Naive B cell (primary cell): ENCODE measurements at places on chromosomes 6 and 20. TPM values are rescaled to one million over a fixed set of nuclear protein-coding genes. Genes with fewer than 3 reads are reported as not detected.

DNA sequence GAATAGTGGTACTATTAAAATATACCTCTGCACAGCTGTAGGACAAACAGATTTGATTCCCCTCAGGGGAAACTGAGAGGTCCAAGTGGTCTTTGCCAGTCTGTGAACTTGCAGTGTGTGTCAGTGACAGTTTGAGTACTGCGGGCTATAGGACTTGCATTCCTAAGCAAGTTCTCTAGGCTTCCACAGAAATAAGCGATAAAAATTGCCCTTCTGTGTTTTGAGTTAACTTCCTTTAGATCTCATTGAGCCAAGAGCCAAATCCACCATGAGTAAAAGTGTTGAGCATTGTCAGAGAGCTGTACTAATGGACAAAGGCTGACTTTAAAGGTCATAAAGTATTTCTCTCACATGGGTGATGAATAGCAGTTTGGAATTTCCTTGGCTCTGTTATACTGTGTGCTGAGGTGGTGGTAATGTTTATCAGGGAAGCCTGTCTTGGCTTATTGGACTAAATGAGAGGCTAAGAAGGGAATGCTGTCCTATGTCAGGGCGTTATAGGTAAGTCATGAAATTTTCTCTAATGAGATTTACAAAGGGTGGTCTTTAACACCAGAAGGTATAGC, 122.6 kb upstream of the MAP3K7 start:
- H3K27ac ChIP-seq, result no peak overlapping the region
- H3K4me3 ChIP-seq, result no peak overlapping the region
- H3K27me3 ChIP-seq, result peaks cover 13% of the 10 kb centered on the region
- H3K36me3 ChIP-seq, result no peaks in the 10 kb centered on the region

The ESR1 gene
- polyA plus RNA-seq, result not detected

The KCNK5 gene
- not detected for polyA plus RNA-seq

The BAK1 gene
- polyA plus RNA-seq, result 11.7 TPM

- peaks cover 27% of the 10 kb centered on the region for H3K4me1 ChIP-seq
- peak overlapping the region; percentile 27 for H3K4me3 ChIP-seq
- peak; percentile 19 for DNase-seq
- no peak overlapping the region for H3K27ac ChIP-seq
- H3K36me3 ChIP-seq, result no peaks in the 10 kb centered on the region
Observed at GRCh38 chr6:135179920-135180541, 1.1 kb upstream of the MYB start.

DNA sequence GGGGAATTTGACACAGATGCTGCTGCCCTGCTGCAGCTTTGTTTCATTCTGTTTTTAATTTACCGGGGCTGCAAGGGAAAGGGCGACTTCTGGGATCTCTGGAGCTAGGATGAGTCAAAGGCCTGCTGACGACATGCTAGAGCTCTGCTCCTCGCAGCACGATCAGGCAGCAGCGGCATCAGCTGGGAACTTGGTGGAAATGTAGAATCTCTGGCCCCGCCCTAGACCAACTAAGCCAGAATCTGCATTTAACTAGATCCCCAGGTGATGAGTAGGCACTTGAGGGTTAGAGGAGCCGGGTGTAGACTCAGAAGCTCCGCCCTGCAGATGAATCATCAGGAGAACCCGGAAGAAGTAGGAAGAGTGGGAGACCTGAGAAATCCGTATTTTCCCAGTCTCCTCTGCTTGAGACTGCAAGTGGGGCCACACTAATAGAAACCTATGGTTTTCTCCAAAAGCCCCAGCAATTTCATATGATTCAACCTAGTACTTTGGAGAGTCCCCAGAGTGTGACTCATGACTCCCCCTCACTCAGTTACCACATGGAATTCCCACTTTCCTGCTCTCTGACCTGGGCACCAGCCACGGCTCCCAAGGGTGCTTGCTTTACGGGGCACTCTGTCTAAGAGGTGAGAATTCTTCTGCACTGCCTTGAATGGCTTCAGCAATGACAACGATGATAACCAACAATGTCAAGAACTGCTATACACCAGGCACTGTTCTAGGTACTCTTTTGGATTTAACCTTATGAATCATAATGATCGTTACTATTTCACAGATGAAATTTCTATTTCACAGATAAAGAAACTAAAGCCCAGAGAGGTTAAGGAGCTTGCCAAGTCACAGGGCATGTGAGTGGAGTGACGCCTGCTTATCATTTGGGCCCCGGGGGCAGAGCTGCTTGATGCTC, 18.1 kb downstream of the TUBB2B start:
- H3K4me1 ChIP-seq, result peaks cover 6% of the 10 kb centered on the region
- no peak overlapping the region for H3K4me3 ChIP-seq
- DNase-seq, result no peak
- H3K27me3 ChIP-seq, result peaks cover 58% of the 10 kb centered on the region

GRCh38 chr6:6699741-6700367, 111.3 kb downstream of the LY86 start:
- no peak for DNase-seq
- H3K36me3 ChIP-seq, result no peaks in the 10 kb centered on the region
- no peaks in the 10 kb centered on the region for H3K4me1 ChIP-seq
- no peak overlapping the region for H3K4me3 ChIP-seq
- no peak overlapping the region for H3K27ac ChIP-seq

DNA sequence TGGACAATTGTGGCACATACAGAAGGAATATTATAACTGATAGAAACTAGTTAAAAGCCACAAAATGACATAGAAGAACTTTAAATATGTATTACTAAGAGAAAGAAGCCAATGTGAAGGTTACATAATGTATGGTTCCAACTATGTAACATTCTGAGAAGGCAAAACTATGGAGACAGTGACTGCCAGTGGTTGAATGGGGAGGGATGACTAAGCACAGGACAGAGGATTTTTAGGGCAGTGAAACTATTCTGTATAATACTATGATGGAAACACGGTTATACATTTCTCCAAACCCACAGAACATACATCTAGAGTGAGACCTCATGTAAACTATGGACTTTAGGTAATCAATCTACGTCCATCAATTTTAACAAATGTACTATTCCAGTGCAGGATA, 22.4 kb downstream of the SYNCRIP start:
- H3K4me1 ChIP-seq, result peaks cover 19% of the 10 kb centered on the region
- H3K27me3 ChIP-seq, result no peaks in the 10 kb centered on the region
- no peak overlapping the region for H3K4me3 ChIP-seq
- no peak for DNase-seq
- peaks cover 39% of the 10 kb centered on the region for H3K36me3 ChIP-seq

GRCh38 chr20:10505827-10506226, 70.7 kb downstream of the SLX4IP start:
- H3K4me1 ChIP-seq, result peaks cover 26% of the 10 kb centered on the region
- no peaks in the 10 kb centered on the region for H3K27me3 ChIP-seq
- no peak for DNase-seq

The PPP1R10 gene
- polyA plus RNA-seq, result 27.8 TPM

The OTOR gene
- not detected for polyA plus RNA-seq

The HLA-DQB1 gene
- polyA plus RNA-seq, result 2,258 TPM

- H3K36me3 ChIP-seq, result no peaks in the 10 kb centered on the region
- no peaks in the 10 kb centered on the region for H3K4me1 ChIP-seq
- peaks cover 11% of the 10 kb centered on the region for H3K27me3 ChIP-seq
- H3K4me3 ChIP-seq, result no peak overlapping the region
Observed at GRCh38 chr6:148529010-148529409, 186.4 kb downstream of the SASH1 start.

DNA sequence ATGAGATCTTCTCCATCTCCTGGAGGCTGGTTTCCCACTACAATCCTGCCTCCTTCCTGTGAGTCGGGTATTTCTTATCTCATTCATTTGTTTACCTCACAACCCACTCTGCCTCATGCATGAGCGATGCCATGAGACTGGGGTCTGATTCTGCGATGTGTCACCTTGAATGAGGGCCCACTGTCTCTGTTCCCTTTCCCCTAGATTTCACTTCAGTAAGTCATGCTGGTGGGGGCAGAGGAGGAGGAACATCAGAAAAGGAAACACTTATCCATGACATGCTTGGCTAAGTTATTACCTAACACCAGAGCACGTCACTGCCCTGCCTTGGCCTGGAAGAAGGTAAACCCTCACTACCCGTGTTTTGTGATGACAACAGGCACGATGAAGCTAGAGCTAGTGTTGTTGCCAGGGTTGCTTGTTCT, 337.4 kb upstream of the PRDM1 start:
- no peaks in the 10 kb centered on the region for H3K36me3 ChIP-seq
- no peak for DNase-seq

- H3K27me3 ChIP-seq, result no peaks in the 10 kb centered on the region
- H3K4me3 ChIP-seq, result no peak overlapping the region
- H3K27ac ChIP-seq, result no peak overlapping the region
- DNase-seq, result no peak
- H3K4me1 ChIP-seq, result no peaks in the 10 kb centered on the region
Observed at GRCh38 chr6:51812231-51812630, 275.2 kb downstream of the PKHD1 start.

The RHAG gene
- polyA plus RNA-seq, result not detected

GRCh38 chr6:9848094-9848493, 566.8 kb downstream of the TFAP2A start:
- H3K36me3 ChIP-seq, result no peaks in the 10 kb centered on the region
- H3K27ac ChIP-seq, result no peak overlapping the region
- no peaks in the 10 kb centered on the region for H3K27me3 ChIP-seq
- H3K4me1 ChIP-seq, result no peaks in the 10 kb centered on the region

GRCh38 chr6:20791074-20791473, 256.8 kb downstream of the CDKAL1 start:
- H3K36me3 ChIP-seq, result peaks cover under 1% of the 10 kb centered on the region
- no peaks in the 10 kb centered on the region for H3K27me3 ChIP-seq
- H3K4me3 ChIP-seq, result no peak overlapping the region
- H3K27ac ChIP-seq, result no peak overlapping the region

The ANKRD66 gene
- not detected for polyA plus RNA-seq

DNA sequence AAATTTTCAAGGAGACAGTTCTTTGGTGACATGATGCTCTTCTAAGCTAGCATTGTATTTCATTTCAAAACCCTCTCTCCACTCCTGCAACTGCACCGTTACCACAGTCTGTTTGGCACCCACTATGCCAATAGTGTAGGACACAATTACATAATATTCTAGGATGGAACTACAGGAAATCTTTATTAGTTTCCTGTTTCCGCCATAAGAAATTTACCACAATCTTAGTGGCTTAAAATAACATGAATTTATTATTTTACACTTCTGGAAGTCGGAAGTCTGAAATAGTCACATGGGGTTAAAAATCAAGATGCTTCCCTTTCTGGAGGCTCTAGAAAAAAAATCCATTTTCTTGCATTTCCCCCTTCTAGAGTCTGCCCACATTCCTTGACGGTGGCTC, 733.1 kb downstream of the HDGFL1 start:
- no peak overlapping the region for H3K4me3 ChIP-seq
- H3K27ac ChIP-seq, result no peak overlapping the region
- no peaks in the 10 kb centered on the region for H3K4me1 ChIP-seq

The IFNGR1 gene
- polyA plus RNA-seq, result 70.4 TPM

DNA sequence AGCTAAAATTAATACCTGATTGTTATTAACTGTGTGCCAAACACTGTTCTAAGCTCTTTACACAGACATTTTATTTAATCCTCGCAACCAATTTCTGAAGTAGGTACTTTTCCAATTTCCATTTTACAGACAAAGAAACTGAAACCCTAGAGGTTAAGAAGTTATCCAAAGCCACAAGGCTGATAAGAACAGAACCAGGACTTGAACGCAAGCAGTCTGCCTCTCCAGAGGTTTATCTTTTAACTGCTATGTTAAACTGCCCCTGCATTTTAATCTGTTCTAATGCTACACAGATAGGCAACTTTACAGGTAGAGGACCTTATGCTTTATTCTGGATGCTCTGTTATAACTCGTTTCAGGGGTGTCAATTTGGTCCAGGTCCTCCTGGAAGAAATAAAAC, 118.2 kb downstream of the SLC16A10 start:
- H3K4me3 ChIP-seq, result no peak overlapping the region
- peaks cover 17% of the 10 kb centered on the region for H3K4me1 ChIP-seq
- H3K36me3 ChIP-seq, result no peaks in the 10 kb centered on the region
- DNase-seq, result no peak
- H3K27me3 ChIP-seq, result no peaks in the 10 kb centered on the region
- H3K27ac ChIP-seq, result no peak overlapping the region

The CLVS2 gene
- not detected for polyA plus RNA-seq

The SMOC2 gene
- 0.12 TPM for polyA plus RNA-seq

The PAK5 gene
- not detected for polyA plus RNA-seq

The BTBD3 gene
- polyA plus RNA-seq, result 2.2 TPM

The PYGB gene
- 16.4 TPM for polyA plus RNA-seq

The FOXF2 gene
- not detected for polyA plus RNA-seq

DNA sequence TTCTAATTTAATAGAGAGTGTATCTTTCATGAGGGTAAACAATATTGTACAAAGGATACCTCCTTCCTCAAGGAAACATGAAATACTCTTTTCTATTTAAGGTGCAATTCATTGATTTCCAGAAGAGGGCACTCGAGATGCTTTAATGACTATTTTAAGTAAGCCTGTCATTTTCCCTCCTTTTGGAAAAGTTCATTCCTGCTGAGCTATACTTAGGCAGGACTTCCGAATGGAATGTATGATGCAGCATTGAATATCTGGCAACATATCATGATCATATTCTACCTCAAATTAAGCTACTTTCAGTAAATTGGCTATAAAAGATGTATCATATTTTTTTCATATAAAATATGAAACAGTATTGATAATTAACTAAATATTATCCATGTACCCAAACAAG, 5.0 kb downstream of the DST start:
- DNase-seq, result no peak
- H3K27me3 ChIP-seq, result peaks cover 3% of the 10 kb centered on the region
- H3K4me3 ChIP-seq, result no peak overlapping the region

- H3K4me3 ChIP-seq, result no peak overlapping the region
- H3K4me1 ChIP-seq, result peaks cover 9% of the 10 kb centered on the region
- DNase-seq, result no peak
- H3K36me3 ChIP-seq, result peaks cover 7% of the 10 kb centered on the region
- H3K27me3 ChIP-seq, result peaks cover 83% of the 10 kb centered on the region
Observed at GRCh38 chr6:99618649-99619408, 12.2 kb downstream of the PRDM13 start.

GRCh38 chr20:40760399-40760798, 71.4 kb upstream of the MAFB start:
- no peaks in the 10 kb centered on the region for H3K36me3 ChIP-seq
- H3K27me3 ChIP-seq, result peaks cover 23% of the 10 kb centered on the region
- no peak overlapping the region for H3K4me3 ChIP-seq

GRCh38 chr6:98295515-98296175, 538.7 kb upstream of the POU3F2 start:
- no peaks in the 10 kb centered on the region for H3K36me3 ChIP-seq
- H3K27me3 ChIP-seq, result no peaks in the 10 kb centered on the region
- no peak for DNase-seq
- no peaks in the 10 kb centered on the region for H3K4me1 ChIP-seq

GRCh38 chr20:1174787-1175186, 10.0 kb downstream of the TMEM74B start:
- H3K4me1 ChIP-seq, result peaks cover 4% of the 10 kb centered on the region
- peaks cover 15% of the 10 kb centered on the region for H3K36me3 ChIP-seq
- no peak overlapping the region for H3K27ac ChIP-seq

GRCh38 chr6:34189806-34190503, 44.1 kb upstream of the GRM4 start:
- H3K27me3 ChIP-seq, result no peaks in the 10 kb centered on the region
- no peaks in the 10 kb centered on the region for H3K36me3 ChIP-seq
- H3K4me3 ChIP-seq, result no peak overlapping the region
- H3K4me1 ChIP-seq, result peaks cover 9% of the 10 kb centered on the region
- H3K27ac ChIP-seq, result peak overlapping the region; percentile 25

GRCh38 chr6:124671324-124671723, 290.9 kb upstream of the RNF217 start:
- DNase-seq, result no peak
- no peaks in the 10 kb centered on the region for H3K4me1 ChIP-seq
- no peak overlapping the region for H3K4me3 ChIP-seq
- H3K27ac ChIP-seq, result no peak overlapping the region

The SCAND1 gene
- 187 TPM for polyA plus RNA-seq
